Activated CD8-positive, alpha-beta T cell treated with anti-CD3 and anti-CD28 coated beads for 36 hours (primary cell): ENCODE measurements at places on chromosomes 3 and 15.

DNA sequence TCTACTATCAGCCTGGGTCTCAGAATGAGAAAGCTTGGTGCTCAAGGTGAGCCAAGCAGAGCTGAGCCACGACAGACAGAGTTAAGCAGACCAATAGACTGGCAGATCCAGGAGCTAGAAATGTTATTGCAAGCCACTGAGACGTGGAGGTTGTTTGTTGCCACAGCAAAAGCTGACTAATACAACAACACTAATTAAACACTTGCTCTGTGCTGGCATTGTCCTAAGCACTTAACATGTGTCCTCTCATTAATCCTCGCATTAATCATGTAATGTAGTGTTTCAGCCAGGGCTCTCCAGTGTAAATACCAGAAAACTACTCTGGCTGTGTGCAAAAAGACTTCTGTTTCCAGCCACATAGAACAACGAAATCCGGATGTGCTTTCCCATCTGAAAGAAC, 11.6 kb upstream of the SPSB4 start:
- no peak for DNase-seq

DNA sequence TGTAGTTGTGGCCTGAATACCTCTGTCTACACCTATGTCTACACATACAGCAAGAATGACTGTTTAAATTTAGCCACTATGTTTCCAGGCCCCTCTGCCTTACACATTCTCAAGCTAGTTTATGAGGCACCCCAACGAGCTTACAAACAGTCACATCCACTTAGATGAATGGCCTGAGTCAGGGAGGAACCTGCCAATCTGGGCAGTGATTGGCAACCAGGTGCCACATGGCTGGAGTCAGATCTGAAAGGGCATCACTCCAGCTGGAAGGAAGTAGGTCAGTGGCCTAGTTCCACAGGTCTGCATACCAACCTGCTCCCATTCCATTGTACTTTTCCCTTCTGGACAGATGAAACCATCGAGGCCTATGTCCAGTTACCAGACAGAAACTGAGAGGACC, 136.3 kb downstream of the FOXP1 start:
- peak; percentile 43 for DNase-seq

- no peak for DNase-seq
Observed at GRCh38 chr15:87576486-87577176, 679.9 kb downstream of the NTRK3 start.

DNA sequence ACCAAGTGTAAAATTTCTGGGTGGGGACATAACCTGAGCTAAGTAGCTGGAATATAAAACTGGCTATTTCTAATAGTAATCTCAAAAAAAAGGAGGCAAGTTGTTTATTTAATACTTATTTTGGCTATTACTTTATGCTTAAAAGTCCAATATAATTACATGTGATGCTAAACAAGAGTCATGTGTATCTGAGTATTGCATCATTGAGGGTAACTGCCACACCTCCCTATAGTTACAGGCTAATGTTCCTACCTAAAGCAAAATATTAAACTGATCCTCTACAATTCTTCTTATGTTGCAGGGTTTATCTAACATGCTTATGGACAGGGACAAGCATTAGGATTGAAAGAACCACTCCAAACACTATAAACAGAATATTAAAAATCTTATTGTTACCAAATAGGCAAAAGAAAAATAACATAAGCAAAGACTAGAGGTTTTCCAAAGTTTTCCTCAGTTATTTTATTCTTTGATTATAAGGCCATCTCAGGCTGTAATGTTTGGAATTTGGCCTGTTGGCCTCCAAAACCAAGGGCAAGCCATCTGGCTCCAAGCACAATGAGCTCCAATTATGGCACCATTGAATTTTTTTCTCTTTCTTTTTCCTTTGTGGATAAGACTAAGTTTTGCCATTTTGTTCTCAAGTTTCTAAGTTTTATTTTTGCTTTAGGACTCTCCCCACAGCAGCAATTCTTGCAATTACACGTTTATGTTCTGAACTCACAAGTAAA, 75.8 kb upstream of the ABI3BP start:
- no peak for DNase-seq

- no peak for DNase-seq
Observed at GRCh38 chr15:87736401-87736800, 520.1 kb downstream of the NTRK3 start.

- DNase-seq = no peak
Observed at GRCh38 chr3:180530276-180530675, 71.7 kb upstream of the TTC14 start.

GRCh38 chr15:28919679-28920655, 34.2 kb downstream of the APBA2 start:
- DNase-seq = peak; percentile 40

- no peak for DNase-seq
Observed at GRCh38 chr3:117660941-117661817, 951.6 kb downstream of the TUSC7 start.

- DNase-seq = no peak
Observed at GRCh38 chr3:41370307-41370706, 171.0 kb downstream of the CTNNB1 start.

GRCh38 chr3:125398952-125399351, 23.8 kb upstream of the ZNF148 start:
- no peak for DNase-seq

- DNase-seq = no peak
Observed at GRCh38 chr3:121545049-121545573, 677 bp downstream of the POLQ start.

- no peak for DNase-seq
Observed at GRCh38 chr15:39896101-39896500, 24.0 kb downstream of the GPR176 start.

GRCh38 chr3:50290161-50290641, 2.0 kb downstream of the IFRD2 start:
- no peak for DNase-seq

DNA sequence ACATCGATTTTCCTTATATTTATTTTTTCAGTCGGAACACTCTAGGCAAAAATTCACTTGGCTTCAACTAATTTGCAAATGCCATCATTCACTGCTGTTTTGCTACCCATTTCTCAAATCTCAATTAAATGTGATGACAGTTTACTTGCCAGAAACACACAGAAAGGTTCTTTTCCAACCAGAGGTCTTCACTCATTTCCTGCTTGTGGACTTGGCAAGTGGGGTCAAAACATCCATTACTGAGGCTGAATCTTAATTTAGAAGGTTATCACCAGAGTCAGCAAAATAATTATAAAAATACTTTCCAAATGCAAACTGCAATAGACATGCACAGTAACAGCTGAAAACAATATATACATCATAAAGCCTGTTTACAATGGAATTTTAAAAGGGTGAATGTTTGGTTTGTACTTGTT, 625.4 kb upstream of the TBL1XR1 start:
- no peak for DNase-seq

DNA sequence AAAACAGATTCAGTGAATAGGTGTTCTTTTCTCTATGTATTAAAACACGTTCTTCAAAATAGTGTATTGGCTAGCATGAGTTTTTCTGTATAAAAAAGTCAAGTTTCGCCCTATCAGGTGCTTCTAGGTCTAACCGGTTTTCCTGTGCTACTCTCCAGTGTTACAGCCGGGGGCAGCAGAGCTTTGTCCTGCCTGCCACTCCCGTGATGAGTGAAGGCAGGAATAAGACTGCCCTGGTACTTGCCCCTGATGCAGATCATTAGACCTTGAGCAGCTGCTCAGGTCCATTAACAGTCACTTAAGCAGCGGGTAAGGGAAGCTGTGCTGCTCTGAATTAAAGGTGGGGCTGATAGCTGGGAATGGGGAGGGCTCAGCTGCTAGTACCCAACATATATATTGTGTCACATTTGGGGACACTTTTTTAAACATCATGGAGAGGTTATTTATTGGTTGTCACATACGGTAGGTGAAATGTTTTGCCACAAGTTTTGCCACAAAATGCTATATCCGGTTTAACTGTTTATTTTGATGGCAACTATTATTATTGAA, 1.3 kb upstream of the UNC13C start:
- no peak for DNase-seq
